NCI-H774 (cell line): ENCODE measurements at places on chromosomes 3 and 15.

DNA sequence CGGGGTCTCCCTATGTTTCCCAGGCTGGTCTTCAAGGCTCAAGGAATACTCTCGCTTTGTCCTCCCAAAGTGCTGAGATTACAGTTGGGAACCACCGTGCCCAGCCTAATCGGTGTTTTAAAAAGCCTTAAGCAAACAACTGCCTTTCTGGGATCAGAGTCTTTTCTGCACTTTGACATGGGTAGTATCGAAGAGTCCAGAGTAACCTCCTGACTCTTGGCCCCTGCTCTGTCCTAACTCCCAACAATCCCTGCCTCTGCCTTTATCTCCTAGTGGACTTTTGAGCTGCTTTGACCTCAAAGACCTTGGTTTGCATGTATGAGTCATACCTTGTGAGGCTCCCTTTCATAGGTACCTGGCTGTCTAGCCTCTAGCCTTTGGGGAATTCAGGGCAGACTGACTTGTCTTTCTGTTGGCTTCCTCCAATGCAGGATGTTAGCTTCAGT lies 21.0 kb upstream of the HACD2 start:
- no peak for DNase-seq

GRCh38 chr15:60130821-60131220 lies 126.7 kb downstream of the FOXB1 start:
- no peak for DNase-seq

DNA sequence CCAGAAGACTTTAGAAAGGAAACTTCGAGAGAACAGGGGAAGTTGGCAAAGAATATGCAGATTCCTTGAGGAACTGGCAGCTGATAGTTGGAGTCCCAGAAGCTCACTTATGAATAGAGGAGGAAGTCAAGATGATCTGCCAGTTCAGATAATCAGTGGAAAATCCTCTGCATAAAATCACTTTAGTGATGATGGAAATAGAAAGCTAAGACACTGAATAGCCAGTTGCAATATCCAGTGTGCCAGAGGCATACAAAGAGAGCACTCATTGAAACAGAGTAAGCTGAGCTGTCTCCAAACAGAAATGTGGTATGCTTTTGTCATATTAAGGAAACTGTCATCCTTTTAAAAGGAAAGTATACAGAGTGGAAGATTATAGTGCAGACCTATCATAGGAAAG lies 1207.6 kb downstream of the OTOL1 start:
- DNase-seq: no peak

- no peak for DNase-seq
Observed at GRCh38 chr15:100918690-100919480, at the start of gene LRRK1. TSS of gene LRRK1 (plus strand) at chr15:100919357. CDS start at chr15:100924633, 5,276 bp downstream.

- no peak for DNase-seq
Observed at GRCh38 chr15:82966671-82967071, 14.2 kb upstream of the HOMER2 start.

DNA sequence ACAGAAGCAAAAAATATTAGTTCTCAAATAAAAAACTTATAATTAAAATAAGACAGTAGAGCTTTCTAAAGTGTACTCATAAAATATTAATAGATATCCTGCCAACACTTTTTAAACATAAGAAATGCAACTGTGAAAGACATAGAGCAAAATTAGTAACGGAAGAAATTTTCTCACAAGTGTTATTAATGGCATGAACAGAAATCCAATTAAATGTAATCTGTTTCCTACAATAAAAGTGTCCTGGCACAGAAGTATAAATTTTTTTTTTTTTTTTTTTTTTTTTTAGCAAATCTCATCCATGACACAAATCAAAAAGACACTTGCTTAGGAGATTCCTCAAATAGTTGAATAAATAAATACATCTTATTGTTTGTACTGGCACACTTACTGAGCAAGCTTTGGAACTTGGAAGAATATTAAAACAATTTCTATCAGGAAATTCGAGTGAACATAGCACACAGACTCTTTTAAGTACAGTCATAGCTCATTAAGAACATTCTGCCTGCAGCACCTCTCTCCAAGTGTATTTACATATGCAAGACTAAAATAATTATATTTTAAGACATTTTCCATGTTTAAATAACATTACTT lies 227.2 kb upstream of the ROBO2 start:
- no peak for DNase-seq
